ENCODE measurements at places on chromosomes 4 and X. TPM values are rescaled to one million over a fixed set of nuclear protein-coding genes. Genes with fewer than 3 reads are reported as not detected.

GRCh38 chrX:39318506-39319343 is 517.5 kb downstream of the MID1IP1 start:
- H3K27me3 ChIP-seq = no peaks in the 10 kb centered on the region
- peaks cover 2% of the 10 kb centered on the region for H3K36me3 ChIP-seq
- peaks cover 4% of the 10 kb centered on the region for H3K4me1 ChIP-seq
- DNase-seq = no peak
- no peak overlapping the region for H3K4me3 ChIP-seq

The FANCB gene
- total RNA-seq = 12.0 TPM

The DOK7 gene
- not detected for total RNA-seq

- no peaks in the 10 kb centered on the region for H3K4me1 ChIP-seq
- no peak overlapping the region for H3K27ac ChIP-seq
- no peak for DNase-seq
- H3K4me3 ChIP-seq = no peak overlapping the region
- H3K27me3 ChIP-seq = no peaks in the 10 kb centered on the region
These were observed 142.5 kb downstream of the COL4A5 start for GRCh38 chrX:108582151-108582550.

The LEF1 gene
- 281 TPM for total RNA-seq

The FLNA gene
- total RNA-seq = 994 TPM

- no peak overlapping the region for H3K27ac ChIP-seq
- peaks cover 25% of the 10 kb centered on the region for H3K27me3 ChIP-seq
- H3K36me3 ChIP-seq = no peaks in the 10 kb centered on the region
- DNase-seq = no peak
These were observed 18.6 kb downstream of the HELT start for GRCh38 chr4:185036842-185037241.

DNA sequence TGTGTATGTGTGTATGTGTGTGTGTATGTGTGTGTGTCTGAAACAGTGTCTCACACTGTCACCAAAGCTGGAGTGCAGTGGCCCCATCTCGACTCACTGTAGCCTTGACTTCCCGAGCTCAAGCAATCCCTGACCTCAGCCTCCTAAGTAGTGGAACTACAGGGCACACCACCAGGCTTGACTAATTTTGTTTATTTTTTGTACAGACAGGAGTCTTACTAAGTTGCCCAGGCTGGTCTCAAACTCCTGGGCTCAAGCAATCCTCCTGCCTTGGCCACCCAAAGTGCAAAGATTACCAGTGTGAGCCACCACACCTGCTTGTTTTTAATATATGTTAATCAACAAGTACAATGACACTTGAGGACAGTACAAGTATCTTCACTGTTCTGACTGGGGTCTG is 92.4 kb downstream of the APBB2 start:
- H3K36me3 ChIP-seq = no peaks in the 10 kb centered on the region
- DNase-seq = no peak
- no peak overlapping the region for H3K4me3 ChIP-seq

GRCh38 chr4:40489961-40490360 is 139.7 kb downstream of the RBM47 start:
- H3K27ac ChIP-seq = no peak overlapping the region
- peaks cover 16% of the 10 kb centered on the region for H3K27me3 ChIP-seq
- peaks cover 8% of the 10 kb centered on the region for H3K36me3 ChIP-seq
- no peak for DNase-seq
- H3K4me3 ChIP-seq = no peak overlapping the region

The MAGEE2 gene
- total RNA-seq = not detected

The PRR32 gene
- not detected for total RNA-seq

The NDP gene
- total RNA-seq = not detected

DNA sequence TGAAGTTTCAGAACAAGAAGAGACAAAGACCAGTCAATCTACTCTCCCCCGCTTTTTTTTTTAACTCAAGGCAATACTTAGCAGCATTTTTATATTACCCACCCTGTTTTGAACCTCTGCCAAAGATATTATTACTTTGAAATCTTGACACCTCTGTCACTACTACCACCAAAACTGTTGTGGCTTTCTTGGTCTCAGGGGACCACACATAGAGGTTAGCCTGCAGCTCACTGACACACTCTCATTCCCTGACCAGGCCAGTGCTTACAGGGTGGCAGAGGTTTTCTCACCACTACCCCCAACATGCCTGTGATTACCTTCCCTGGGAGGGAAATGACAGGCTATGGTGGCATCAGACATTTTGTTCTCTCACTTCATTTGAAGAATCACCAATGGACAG is 137.4 kb upstream of the STIM2 start:
- H3K27me3 ChIP-seq = no peaks in the 10 kb centered on the region
- H3K4me1 ChIP-seq = peaks cover 9% of the 10 kb centered on the region
- H3K36me3 ChIP-seq = peaks cover 4% of the 10 kb centered on the region
- H3K27ac ChIP-seq = no peak overlapping the region

The CENPU gene
- total RNA-seq = 46.0 TPM

The RNF212 gene
- total RNA-seq = 7.3 TPM

The STOX2 gene
- total RNA-seq = not detected

GRCh38 chrX:37291924-37292323 is 57.2 kb upstream of the PRRG1 start:
- no peaks in the 10 kb centered on the region for H3K27me3 ChIP-seq
- no peak overlapping the region for H3K4me3 ChIP-seq
- H3K27ac ChIP-seq = no peak overlapping the region
- no peaks in the 10 kb centered on the region for H3K4me1 ChIP-seq
- DNase-seq = no peak

The UGT2B10 gene
- total RNA-seq = not detected

GRCh38 chrX:46803140-46803539 is 33.7 kb upstream of the RP2 start:
- DNase-seq = no peak
- H3K27me3 ChIP-seq = peaks cover 10% of the 10 kb centered on the region
- H3K36me3 ChIP-seq = no peaks in the 10 kb centered on the region
- no peaks in the 10 kb centered on the region for H3K4me1 ChIP-seq

The HMGN5 gene
- 2.2 TPM for total RNA-seq

DNA sequence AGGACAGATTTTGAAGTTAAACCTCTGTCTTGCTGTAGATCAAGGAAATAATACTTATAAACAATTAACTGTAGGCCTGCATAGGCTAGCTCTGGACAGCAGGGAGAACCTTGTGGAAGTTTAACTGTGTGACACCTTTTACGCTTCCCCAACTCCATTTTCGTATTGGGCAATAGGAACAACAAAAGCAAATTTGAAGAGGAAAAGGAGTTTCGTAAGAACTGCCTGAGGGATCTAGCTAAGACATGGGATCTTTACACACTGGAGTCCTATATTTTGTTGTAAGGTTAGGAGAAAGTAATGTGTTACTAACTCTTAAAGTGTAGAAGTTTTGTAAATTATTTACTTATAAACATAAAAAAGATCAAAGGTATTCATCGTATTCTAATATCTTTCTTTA is 324.9 kb upstream of the CASK start:
- H3K27ac ChIP-seq = no peak overlapping the region
- peaks cover 1% of the 10 kb centered on the region for H3K36me3 ChIP-seq
- no peak overlapping the region for H3K4me3 ChIP-seq
- DNase-seq = no peak
- H3K27me3 ChIP-seq = no peaks in the 10 kb centered on the region
- no peaks in the 10 kb centered on the region for H3K4me1 ChIP-seq

DNA sequence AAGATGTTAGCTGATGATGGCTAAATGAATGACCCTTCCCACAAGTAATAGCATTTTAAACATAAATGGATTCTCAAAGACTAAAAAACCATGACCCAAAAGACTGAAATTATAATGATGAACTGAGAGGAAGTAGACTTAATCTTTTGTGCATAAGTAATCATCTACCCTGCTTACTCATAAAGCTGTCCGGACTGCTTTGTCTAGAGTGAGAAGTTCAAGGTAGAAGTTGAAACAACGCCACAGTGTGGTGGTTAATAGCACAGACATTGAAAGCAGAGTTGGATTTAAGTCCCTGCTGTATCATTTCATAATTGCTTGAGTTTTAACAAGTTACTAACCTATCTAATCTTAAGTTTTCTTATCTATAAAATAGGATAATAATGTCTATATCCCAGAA is 346.6 kb downstream of the CENPC start:
- no peak for DNase-seq
- H3K4me1 ChIP-seq = no peaks in the 10 kb centered on the region
- H3K4me3 ChIP-seq = no peak overlapping the region
- no peaks in the 10 kb centered on the region for H3K27me3 ChIP-seq

- DNase-seq = no peak
- peaks cover 21% of the 10 kb centered on the region for H3K4me1 ChIP-seq
- H3K36me3 ChIP-seq = peaks cover 23% of the 10 kb centered on the region
- no peak overlapping the region for H3K27ac ChIP-seq
These were observed 7.8 kb downstream of the CPEB2 start for GRCh38 chr4:15010038-15010585.

- peaks cover 4% of the 10 kb centered on the region for H3K27me3 ChIP-seq
- no peak overlapping the region for H3K4me3 ChIP-seq
- no peak for DNase-seq
- no peaks in the 10 kb centered on the region for H3K4me1 ChIP-seq
- no peak overlapping the region for H3K27ac ChIP-seq
These were observed 61.0 kb downstream of the CHRNA9 start for GRCh38 chr4:40395908-40396793.

DNA sequence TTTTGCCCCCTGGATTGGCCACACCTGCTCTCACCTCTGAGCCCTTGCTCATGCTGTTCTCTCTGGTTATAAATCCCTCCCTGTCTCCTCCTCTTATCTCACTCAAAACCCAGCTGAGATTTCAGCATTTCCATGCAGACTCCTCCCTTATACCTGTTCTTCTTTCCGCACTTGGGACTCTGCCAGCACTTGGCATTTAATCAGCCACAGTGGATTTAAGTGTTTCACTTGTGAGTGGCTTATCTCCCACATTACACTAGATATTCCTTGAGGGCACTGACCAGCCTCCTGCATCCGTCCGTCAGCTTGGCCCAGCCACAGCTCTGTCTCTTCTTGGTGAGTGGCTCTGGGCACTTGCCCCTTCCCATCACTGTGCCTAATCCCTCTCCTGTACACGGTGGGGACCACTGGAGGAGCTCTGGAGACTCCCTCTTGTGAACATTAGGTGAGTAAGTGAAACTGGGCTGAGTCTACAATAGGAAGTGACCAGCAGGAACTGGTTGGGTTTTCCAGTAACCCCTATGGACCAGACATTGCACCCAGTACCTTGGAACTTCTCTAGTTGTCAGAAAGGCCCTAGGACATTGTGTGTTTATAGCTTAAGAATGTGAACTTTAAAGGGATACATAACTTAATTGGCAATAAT is 19.9 kb downstream of the FGFBP1 start:
- H3K4me3 ChIP-seq = no peak overlapping the region
- H3K27me3 ChIP-seq = peaks cover 38% of the 10 kb centered on the region
- no peak overlapping the region for H3K27ac ChIP-seq
- DNase-seq = no peak
- H3K4me1 ChIP-seq = peaks cover 9% of the 10 kb centered on the region

- H3K27ac ChIP-seq = no peak overlapping the region
- no peak for DNase-seq
- no peak overlapping the region for H3K4me3 ChIP-seq
- peaks cover 2% of the 10 kb centered on the region for H3K27me3 ChIP-seq
- no peaks in the 10 kb centered on the region for H3K4me1 ChIP-seq
These were observed 7.2 kb downstream of the GNRHR start for GRCh38 chr4:67746797-67747495.

DNA sequence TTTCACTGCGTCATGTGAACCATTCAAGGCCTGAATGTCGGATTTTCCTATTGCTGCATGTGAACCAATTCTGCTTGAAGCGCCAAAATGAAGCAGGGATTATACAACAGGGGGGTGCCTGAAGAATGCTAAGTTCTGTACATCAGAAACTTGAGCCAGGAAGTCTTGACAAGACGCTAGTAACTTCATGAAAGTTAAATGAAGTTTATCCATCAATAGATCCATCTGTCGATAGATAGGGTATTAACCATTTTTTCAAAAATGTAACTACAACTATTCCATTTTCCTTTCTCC is 590 bp upstream of the NAF1 start:
- no peaks in the 10 kb centered on the region for H3K27me3 ChIP-seq
- no peak for DNase-seq
- H3K36me3 ChIP-seq = peaks cover under 1% of the 10 kb centered on the region
- peaks cover 26% of the 10 kb centered on the region for H3K4me1 ChIP-seq
- H3K27ac ChIP-seq = peak overlapping the region; percentile 87

- no peak for DNase-seq
- peaks cover 4% of the 10 kb centered on the region for H3K4me1 ChIP-seq
- H3K27me3 ChIP-seq = no peaks in the 10 kb centered on the region
- no peaks in the 10 kb centered on the region for H3K36me3 ChIP-seq
- H3K4me3 ChIP-seq = no peak overlapping the region
These were observed 14.8 kb downstream of the ADGRA3 start for GRCh38 chr4:22500831-22501714.

The HAND2 gene
- not detected for total RNA-seq

GRCh38 chr4:78776079-78776728 is at the start of gene BMP2K:
TSS of gene BMP2K (plus strand) at chr4:78776350. CDS start at chr4:78776544, 194 bp downstream.
- H3K36me3 ChIP-seq = peaks cover 1% of the 10 kb centered on the region
- H3K27me3 ChIP-seq = no peaks in the 10 kb centered on the region
- H3K4me1 ChIP-seq = peaks cover 8% of the 10 kb centered on the region
- H3K27ac ChIP-seq = peak within 1 kb of the TSS; percentile 96

DNA sequence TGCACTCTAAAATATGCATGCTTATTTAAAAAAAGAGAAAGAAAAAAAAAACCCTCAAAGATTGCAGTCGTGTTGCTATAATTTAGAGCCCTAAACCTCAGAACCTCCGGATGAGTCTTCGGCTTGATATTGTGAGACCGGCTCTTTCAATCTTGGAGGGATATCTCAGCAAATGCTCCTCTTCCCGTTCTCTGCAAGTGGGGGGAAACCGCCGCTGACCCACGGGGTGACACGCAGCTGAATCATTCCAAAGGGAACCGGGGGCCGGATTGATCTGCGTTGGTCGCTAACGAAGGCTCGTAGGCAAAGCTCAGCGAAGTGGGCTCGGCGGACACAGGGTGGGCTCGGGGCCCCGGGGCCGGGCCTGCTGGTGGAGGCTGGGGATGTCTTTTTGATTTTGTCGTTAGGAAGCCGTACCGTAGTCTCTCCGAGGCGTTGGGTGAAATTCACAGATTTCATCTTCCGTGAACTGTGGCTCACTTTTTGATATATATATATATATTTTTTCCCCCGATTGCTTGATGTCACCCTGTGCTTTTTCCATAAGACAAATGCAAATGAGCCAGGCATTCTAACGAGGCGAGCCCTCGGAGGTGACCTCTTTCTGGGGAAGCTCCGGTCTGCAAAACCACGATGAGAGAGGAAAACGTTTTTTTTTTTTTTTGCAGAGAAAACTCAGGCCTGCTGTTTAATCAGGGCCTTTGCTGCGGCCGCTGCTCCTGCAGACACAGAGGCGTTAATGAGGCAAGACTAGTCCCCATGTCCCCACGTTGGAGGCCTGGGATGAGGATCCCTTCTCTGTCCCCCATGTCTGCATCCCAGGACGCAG is 110.7 kb upstream of the PPP2R3B start:
- no peak for DNase-seq
- H3K4me3 ChIP-seq = no peak overlapping the region
- H3K27me3 ChIP-seq = peaks cover 3% of the 10 kb centered on the region
- no peak overlapping the region for H3K27ac ChIP-seq
- no peaks in the 10 kb centered on the region for H3K36me3 ChIP-seq
- H3K4me1 ChIP-seq = no peaks in the 10 kb centered on the region

The CNKSR2 gene
- 9.0 TPM for total RNA-seq

All from activated naive CD8-positive, alpha-beta T cell treated with anti-CD3 and anti-CD28 coated beads, Interleukin-2, amount 10 ng/mL, durations not matched to agents 7 days and 5 days (primary cell).